ENCODE measurements at places on chromosomes 12 and 14.
A peak's percentile ranks its signal among the peaks of the same experiment; 100 is the strongest.

DNA sequence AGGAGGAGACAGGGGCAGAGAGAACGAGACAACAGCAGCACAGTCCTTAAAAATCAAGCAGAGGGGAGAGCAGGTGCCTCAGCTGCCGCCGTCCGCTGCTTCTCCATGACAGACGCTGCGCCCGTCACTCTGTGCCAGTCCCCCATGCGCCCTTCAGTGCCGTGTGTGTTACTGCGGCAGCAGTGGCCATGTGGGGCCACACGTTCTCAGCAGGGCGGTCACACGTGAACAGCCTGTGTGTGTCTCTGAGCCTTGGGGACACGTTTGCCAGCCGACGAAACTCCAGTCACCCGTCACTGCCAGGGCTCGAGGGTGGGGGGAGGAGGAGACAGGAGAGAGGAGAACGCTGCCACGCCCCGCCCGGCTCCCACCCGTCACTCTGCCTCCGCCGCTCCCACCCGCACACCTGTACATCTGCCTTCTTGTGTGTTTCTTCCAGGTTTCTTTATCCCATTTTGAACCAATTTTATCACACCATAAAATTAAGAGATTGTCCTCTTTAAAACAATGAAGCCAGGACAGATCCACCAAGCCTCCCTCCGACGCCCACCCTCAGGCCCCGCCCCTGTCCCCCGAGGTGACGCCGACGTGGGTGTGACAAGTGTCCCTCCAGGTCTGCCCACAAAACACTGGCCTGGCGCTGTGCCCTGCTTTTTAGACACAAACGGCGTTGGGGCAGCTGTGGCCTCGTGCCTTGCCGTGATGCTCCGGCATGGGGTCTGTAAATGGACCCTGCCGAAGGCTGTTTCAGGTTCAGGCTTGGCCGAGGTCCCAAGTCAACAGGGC lies 58.2 kb downstream of the GALNT9 start:
- DNase-seq = no peak

- no peak for DNase-seq
These were observed 46.4 kb upstream of the SYT10 start for GRCh38 chr12:33486058-33486457.

GRCh38 chr14:38469156-38469555 lies 213.3 kb upstream of the CLEC14A start:
- no peak for DNase-seq

DNA sequence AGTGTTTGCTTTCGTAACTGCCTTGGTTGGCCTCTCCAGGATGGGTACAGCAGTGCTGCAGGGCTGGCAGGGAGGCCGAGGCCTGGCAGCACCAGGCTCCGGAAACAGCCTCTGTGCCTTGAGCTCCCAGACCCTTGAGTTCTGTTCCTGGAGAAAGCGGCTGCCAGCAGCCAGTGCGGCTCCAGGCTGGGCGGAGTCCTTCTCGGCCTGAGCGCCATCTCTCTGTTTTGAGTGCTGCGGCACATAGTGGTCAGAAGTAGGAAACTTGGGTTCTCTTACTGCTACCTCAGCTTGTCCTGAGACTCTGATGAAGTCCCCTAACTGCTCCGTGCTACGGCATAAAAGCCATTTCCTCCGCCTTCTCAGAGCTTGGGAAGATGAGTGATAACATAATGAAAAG lies 65.9 kb downstream of the KCNA1 start:
- DNase-seq = no peak

- no peak for DNase-seq
These were observed 112.7 kb downstream of the NCOR2 start for GRCh38 chr12:124454735-124455134.

DNA sequence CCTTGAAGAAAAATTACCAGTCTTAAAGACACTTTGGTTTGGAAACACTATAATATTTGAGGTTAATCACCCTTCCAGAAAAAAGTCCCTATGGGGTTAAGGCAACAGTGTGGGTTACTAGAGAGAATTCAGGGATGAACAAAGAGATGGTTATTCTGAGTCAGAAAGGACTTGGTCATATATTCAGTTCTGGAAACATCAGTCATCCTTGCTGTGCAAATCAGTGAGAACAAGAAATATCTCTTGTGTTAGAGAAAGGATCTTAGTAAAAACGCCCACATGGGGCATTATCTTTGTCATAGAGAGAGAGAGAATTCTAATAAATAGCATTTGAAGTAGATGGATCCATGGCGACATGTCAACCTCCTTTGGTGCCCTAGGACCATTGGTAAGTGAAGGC lies 59.4 kb upstream of the E2F7 start:
- no peak for DNase-seq

DNA sequence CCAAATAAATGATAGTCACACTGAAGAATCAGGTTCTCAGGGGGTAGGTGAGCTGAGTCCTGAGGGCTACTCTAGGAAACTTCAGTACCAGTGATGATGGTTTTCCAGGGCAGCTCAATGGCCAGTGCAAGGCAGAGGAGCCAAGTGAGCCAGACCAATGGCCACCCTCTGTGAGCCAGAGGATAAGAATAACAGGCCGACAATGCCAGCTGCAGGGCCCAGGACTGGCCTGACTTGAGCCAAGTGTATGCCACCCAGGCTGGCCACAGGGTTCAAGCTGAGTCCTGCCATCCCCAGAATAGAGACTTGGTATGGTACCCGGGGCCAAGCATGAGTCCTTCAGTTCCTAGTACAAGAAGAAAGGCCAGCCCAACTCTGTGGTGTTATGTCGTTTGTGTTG lies 355.5 kb downstream of the DPF3 start:
- no peak for DNase-seq

DNA sequence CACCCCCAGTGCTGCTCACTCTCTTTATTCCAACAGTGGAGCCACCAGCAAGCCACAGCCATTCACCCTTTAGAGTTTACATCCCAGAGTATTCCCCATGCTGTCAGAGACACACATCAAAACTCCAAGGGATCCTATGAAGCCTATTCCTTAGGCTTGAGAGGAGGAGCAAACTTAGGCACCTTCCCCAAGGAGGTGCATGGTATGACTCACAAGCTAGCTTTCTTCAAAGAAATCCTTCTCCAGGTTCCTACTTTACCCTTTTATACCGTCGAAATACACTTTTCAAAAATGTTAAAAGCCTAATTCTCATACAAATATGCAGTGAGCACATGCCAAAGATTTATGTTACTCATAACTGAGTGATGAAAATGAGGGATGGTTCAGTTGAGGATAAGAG lies 175.4 kb downstream of the ETNK1 start:
- DNase-seq = no peak

GRCh38 chr14:58119381-58119780 lies 32.6 kb downstream of the ARMH4 start:
- no peak for DNase-seq

DNA sequence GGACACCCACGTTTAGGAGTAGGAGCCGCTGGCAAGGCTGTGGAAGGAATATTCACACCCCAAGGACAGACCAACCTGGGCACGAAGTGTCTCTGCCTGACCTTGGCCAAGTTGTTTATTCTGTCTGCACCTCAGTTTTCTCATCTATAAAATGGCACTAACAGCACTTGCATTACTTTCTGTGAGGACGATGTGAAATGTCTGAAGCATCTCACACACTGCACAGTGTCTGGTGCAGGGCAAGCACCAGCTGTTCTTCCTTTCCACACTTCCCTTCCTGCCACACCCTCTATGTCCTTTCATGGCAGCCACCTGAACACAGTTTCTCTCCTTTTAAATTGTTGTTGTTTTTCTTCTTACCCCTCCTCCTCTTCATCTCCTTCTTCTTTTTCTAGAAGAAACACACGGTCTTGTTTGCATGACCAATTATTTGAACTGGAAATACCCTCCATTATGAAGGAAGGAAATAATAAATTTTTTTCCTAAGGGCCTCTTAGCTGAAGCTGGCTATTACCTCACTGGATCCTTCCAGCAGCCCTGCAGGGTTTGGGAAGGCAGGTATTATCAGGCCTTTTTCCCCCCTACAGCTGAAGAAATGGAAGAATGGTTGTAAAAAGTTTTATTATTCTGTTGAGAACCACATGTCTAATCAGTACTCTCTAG lies 42.9 kb upstream of the ATP23 start:
- DNase-seq = no peak

DNA sequence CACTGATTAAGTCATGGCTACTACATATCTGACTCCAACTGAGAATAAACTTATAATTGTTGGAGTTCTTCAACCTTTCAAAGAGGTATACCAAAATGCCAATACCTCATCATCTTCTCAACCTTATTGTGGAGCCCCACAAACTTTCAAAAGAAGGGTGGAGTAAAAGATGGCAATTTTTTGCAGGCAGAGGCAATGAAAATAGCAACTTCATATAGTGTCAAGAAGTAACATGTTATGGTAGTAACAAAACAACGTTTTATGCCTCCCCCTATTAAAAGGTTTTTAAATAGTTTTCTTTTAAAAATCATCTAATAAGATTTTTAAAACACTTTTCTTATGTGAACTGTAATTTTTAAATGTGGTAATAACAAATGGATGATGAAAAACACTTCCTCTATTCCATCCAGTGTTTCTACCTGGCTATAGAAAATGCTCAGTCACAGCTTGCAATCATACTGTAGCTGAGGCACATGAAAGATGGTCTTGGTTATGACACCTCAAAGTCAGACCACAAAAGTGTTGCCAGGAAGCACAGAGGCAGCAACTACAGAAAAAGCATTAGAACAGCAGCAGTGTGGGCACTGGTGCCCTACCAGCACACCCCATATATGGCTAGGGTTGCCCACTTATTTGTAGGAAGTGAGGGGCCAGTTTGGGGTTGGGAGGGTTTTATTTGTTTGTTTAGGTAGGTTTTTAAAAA lies 7.0 kb downstream of the PPP1R12A start:
- DNase-seq = no peak

- DNase-seq = no peak
These were observed 105.3 kb downstream of the GRIP1 start for GRCh38 chr12:66573605-66574004.

DNA sequence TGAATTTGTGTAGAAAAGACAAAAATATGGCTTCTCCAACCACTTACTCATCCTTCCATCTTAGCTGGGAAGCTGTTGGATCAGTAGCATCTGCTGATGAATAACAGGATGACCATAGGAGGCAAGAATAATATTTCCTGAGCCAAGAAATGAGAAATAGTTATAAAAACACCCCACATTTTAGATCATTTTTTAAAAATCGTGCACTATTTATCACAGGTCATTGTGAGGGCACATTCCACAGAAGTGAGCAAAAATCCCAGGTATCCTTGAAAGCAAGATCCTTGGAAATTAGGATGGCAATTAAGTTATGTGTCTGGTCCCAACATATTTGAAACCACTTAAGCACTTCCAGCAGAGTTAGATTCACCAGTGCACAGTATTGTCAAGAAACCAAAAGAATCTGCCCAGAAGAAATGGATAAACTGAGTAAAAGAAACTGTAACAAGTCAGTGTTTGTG lies 8.4 kb downstream of the FAR2 start:
- no peak for DNase-seq

GRCh38 chr12:77795699-77796098 lies 35.0 kb upstream of the NAV3 start:
- DNase-seq = no peak

DNA sequence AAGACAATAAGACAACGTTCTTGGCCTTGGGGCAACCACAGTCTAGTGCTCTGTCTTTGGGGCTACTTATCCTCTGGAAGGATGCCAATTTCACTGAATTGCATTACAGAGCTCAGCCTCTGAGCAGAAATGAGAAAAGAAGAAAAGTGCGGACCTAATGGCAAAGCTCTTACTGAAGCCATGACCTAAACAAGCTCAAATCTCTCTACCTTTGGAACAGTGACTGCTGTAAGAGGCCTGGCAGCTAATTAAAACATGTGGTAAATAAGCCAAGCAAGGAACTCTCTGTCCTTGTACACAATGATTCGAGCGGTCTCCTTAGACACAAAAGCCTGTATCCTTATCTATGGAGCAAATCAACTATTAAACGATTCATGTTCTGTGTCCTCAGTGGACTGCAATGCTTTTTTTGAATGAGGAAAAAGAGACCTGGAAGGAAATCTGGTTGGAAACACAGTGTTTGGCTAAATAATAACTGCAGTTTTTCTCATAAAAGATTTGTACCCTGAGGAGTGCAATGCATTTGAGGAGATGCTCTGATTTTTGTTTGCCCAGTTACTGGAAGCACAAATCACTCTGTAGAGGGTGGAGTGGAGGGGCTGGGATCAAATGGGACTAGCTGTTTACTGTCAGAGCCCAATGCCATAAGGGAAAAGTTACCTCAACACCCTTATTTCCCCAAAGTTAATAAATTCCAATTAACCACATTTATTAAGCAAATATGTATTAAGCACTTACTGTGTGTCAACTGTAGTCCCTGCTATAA lies 113.9 kb downstream of the NDUFA12 start:
- no peak for DNase-seq

GRCh38 chr14:60204104-60204842 lies 39.1 kb upstream of the DHRS7 start:
- DNase-seq = no peak

GRCh38 chr14:38882533-38882932 lies 220.5 kb downstream of the SEC23A start:
- no peak for DNase-seq

- DNase-seq = peak; percentile 25
These were observed 24.3 kb downstream of the SYNDIG1L start for GRCh38 chr14:74401504-74402241.

DNA sequence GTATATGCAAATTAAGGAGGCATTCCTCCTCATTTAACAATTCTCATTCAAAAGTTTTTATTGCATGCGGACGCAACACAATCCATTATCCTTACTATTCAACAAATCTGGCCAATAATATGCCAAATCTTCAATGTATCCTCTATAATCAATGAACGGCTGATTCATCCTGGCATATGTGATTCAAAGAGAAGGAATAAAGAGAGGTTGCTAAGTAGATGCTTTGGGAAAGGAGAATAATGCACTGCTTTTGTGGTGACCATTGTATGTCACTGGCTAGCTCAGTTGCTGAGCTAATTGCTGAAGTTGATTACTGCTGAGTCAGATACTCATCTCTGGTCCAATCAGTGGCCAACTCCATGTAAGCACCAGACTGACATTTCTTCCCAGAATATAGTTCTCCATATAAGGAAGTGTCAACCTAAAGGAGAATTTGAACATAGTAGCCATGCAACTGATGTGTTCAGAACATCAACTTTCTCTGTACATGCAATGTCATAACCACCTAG lies 148.0 kb downstream of the PDZRN4 start:
- no peak for DNase-seq
